Osteoblast (primary cell): ENCODE measurements at places on chromosomes 4 and X. TPM values are rescaled to one million over a fixed set of nuclear protein-coding genes. Genes with fewer than 3 reads are reported as not detected.

DNA sequence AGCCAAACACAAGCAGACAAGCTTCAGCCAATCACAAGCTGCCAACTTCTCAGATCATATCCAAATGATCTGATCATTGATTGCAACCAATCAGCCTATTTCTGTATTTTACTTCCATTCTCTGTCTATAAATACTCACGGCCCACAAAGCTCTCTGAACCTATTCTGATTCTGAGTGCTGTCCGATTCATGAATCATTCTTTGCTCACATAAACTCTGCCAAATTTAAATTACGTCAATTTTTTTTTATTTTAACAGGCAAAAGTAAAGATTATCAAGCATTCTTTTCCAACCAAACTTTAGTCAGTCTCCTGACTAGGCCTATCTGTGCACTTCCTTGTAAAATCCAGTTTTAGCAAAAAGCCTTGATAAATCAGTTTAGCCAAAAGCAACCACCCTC lies 1.8 kb upstream of the TCEANC start:
- DNase-seq = no peak

GRCh38 chrX:39848243-39848642 lies 249.5 kb downstream of the BCOR start:
- no peak for DNase-seq

- DNase-seq = no peak
Measured at GRCh38 chr4:5755161-5755560, 44.2 kb downstream of the EVC start.

DNA sequence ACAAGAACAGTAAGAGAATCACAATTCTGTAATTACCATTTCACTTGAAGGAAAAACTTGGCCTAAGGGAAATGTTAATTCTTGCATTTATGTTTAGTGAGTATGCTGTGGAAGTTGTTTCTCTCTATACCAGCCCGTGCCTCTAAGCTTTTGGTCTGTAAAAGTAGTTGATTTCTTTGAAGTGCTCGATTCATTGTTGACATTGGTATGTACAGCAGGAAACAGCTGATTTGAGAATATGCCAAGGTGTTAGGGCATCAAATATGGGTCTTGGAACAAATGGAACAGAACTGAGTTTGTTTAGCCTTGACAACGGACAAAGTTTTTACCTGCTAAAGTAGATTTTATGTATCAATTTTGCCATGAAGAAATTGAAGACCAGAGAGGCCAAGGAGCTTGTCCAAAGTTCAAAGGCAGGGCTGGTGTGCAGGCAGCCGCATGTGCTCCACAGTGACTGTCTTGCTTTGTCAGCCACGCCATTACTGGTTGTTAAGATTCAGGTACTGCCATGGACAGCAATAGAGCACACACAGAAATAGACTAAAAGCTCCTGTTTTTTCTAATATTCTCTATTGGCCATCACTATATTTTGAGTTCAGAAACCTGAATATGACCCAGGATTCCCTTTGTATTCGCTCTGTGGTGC lies 75.5 kb upstream of the TLR3 start:
- DNase-seq = no peak

- DNase-seq = peak; percentile 34
Measured at GRCh38 chrX:38891641-38892413, 90.6 kb downstream of the MID1IP1 start.

- DNase-seq = no peak
Measured at GRCh38 chr4:137597752-137598430, 65.6 kb upstream of the PCDH18 start.

GRCh38 chrX:153814591-153815315 lies 15.6 kb downstream of the PDZD4 start:
- DNase-seq = peak; percentile 64

DNA sequence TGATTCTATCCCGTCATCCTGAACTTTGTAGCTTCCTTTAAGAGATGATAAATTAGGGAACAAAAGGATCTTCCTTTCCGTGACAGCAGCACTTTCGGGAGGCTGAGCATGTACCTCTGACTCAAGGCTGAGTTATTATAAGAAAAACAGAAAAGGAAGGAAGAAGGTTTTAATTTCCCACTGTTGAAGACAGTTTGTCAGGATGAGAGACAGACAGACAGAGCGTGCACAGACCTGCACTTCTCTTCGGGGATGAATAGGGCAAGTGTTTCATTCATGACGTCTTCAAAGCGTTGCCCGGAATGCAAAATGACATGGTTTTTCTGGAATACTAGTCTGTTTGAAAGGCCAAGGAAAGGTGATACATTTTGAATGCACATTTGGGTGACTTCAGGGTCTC lies 405.3 kb upstream of the FAT1 start:
- DNase-seq = peak; percentile 59

DNA sequence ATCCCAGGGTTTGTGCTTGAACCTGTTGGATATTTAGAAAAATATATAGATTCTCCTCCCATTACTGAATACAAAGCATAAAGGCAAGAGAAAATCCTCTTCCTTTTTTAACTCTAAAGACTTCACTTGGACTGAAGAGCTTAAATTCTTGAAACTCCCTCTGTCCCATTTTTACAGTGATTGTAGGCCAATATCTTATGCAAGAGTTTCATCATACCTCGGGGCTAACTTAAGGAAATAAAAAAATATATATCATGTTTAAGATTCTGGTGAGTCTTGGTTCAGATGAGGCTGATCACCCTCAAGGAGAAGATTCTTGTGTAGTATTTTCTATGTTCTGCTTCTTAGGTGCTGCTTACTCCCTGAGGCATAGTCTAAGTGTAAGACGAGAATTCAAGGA lies 1449.6 kb downstream of the C4orf33 start:
- DNase-seq = no peak

- no peak for DNase-seq
Measured at GRCh38 chr4:23973308-23973855, 83.5 kb upstream of the PPARGC1A start.

GRCh38 chr4:83993774-83994173 lies 457.9 kb downstream of the GPAT3 start:
- DNase-seq = no peak

GRCh38 chrX:134010690-134011089 lies 25.3 kb upstream of the GPC3 start:
- DNase-seq = no peak

- peak; percentile 37 for DNase-seq
Measured at GRCh38 chr4:8044244-8044643, 104.6 kb upstream of the AFAP1 start.

DNA sequence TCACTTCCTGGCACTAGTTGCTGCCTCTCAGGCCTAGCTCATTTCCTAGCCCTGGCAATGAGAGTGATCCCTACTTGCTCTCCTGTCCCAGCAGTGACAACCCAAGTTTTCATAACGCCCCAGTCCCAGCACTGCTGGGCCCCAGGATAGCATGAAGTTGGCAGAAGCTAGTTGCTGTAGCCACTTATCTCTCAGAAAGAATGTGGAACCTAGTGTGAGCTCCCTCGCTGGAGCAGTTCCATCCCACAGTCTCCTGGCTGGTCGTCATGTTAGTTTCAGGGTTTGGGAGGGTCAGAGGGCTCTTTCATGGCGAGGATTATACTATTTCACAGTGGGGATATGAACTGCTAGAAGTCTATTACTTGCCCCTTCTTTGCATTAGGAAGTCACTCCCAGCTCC lies 5.1 kb downstream of the PF4 start:
- peak; percentile 73 for DNase-seq

GRCh38 chr4:1991596-1992434 lies 17.0 kb downstream of the NELFA start:
- peak; percentile 56 for DNase-seq

DNA sequence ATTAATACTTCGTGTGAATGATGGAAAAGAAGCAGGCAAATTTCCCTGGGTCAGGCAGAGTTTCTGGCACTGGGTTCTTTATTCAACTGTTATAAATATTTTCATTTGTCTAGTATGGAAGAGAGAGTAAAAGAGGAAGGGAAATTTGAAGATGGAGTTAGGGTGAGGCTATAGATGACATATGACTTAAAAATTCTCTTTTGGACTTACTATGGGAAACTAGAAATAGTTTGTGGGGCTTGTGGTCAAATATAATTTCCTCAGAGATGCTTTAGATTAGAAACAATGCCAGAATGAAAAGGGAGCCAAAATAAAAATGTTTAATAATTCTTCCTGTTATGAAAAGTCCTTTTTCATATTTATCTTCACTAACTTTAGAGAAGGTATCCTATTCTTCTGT lies 103.2 kb downstream of the GC start:
- DNase-seq = no peak

The NDNF gene
- total RNA-seq = 9.8 and 11.5 TPM in 2 replicates

The ARHGAP6 gene
- total RNA-seq = 2.2 and 5.0 TPM in 2 replicates

The SPIN2A gene
- total RNA-seq = 0.59 and 1.4 TPM in 2 replicates

The PAGE1 gene
- not detected in 2 replicates for total RNA-seq

The USO1 gene
- 120 and 122 TPM in 2 replicates for total RNA-seq

The UGT2A1 gene
- not detected in 2 replicates for total RNA-seq

The VCX2 gene
- not detected in 2 replicates for total RNA-seq

The ZIC3 gene
- total RNA-seq = not detected in 2 replicates

The AWAT2 gene
- total RNA-seq = not detected in 2 replicates

The TEX13B gene
- total RNA-seq = not detected in 2 replicates

The DCUN1D4 gene
- 58.6 and 60.4 TPM in 2 replicates for total RNA-seq

The FGFBP2 gene
- 0.36 TPM in 1 of 2 replicates, not detected in the other for total RNA-seq
